Right ventricle myocardium inferior (tissue), 1 donor: ENCODE measurements at places on chromosomes 7 and 10. TPM values are rescaled to one million over a fixed set of nuclear protein-coding genes. Genes with fewer than 3 reads are reported as not detected.
A peak's percentile ranks its signal among the peaks of the same experiment; 100 is the strongest.

DNA sequence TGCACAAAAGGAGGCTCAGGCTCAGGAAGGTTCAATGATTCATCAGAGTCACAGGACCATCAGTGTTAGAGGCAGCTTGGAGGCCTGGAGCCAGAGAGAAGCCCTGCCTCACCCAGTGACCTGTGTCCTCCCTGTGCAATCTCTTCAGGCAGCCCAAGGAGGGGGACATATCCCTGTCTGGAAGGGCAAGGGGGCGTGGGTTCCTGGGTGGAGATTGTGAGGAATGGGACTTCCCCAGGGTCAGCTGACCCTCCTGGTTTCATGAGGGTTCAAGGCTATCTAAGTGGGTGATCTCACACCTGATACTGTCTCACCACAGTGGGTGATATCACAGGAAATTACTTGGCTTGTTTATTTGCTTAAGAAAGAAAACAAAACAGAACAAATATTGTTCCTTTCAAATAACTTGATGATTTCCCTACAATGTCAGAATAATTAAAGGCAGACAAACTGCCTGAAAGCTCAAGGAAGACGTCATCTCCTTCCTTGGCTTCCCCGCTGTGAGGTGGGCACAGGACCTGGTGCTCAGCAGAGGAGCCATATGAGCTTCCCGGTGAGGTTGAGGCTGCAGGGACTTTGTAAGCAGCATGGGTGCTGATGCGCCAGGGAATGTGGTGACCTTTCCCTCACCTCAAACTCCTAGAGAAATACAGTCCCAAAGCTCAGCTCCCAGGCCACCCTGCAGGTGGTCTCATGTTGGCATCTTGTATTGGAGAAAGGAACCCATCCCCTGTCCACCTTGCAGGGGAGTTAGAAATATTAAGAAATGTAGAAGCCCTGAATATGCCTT lies 763.2 kb downstream of the GRID1 start:
- no peak for DNase-seq

DNA sequence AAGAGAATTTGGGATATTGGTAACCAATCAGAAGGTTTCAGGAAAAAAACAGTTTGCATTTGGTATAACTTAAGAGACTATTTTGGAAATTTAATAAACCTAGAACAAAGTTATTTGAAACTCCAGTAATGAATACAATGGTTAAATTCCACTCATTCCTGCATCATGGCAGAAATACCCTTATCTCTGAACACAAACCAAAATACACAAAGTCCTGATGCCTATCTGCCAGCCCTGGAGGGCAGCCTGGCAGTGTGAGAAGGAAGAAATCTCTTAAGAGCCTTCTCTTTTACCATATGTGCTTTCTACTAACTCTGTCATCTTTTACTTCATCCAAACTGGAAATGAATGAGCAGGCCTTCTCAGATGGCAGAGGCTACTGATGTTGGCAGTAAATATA lies 147.1 kb upstream of the LYZL1 start:
- no peak for DNase-seq

DNA sequence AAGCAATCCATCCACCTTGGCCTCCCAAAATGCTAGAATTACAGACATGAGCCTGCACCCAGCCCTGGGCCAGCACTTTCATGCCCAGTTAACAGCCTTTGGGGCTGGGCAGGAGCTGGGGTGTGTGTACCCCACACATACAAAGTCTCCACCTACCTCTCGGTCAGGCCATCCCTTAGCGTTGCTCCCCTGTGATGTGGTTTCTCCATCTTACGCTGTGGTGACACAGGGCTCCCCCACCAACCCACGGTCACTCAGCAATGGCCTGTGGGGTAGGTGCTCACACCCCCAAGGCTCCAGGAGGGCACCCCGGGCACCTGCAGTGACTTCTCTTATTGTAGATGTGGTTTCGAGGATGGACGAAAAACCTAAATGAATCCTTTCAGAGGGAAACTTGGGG lies 58.8 kb downstream of the ASB13 start:
- peak; percentile 21 for DNase-seq

DNA sequence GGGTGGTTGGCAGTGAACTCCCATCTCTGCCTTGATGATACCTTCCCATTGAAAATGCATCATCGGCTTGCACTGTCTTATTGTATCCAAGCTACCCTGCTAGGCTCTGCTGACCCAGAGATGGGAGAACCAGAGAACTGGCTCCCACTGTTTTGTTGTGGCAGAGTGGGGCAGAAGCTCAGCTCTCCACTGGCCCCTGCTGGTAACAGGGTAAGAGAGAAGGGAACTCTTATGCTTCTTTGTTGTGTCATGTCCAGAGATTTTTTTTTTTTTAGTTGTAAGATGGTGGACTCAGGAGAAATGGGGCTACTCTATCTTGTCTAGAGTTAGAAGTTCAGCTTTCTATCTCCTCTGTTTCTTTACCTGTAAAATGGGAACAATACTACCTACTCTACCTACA lies 100.5 kb upstream of the SDK1 start:
- DNase-seq, result no peak

GRCh38 chr10:110804376-110804775 lies 67.4 kb upstream of the PDCD4 start:
- no peak for DNase-seq

Gene ITPRID1
- total RNA-seq, result not detected

Gene NEURL1
- total RNA-seq, result 0.05 TPM
